Stimulated activated CD8-positive, alpha-beta memory T cell treated with anti-CD3 and anti-CD28 coated beads, Interleukin-15, amount 100 ng/mL, for 4 hours (primary cell): ENCODE measurements at places on chromosomes 5 and 9.

GRCh38 chr9:1604942-1605560 is 410.1 kb upstream of the SMARCA2 start:
- no peak for DNase-seq

- no peak for DNase-seq
These were observed 52.8 kb upstream of the RORB start for GRCh38 chr9:74444369-74444768.

GRCh38 chr5:127216143-127216542 is 74.5 kb upstream of the MEGF10 start:
- no peak for DNase-seq

DNA sequence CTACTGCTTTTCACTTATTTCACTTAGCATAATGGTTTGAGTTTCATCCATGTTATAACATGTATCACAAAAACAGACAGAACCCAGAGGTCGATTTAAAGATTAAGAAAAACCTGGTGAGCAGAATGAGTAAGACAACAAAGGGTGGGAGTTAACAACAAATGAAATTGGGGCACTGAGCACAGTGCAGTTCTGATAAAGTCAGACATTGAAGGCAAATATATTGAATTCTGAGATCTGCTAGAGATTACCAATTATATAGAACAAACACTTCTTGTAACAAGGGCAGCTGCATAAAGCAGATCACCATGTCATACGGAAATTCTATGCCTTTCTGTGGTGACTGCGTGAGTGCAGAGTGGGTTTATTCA is 517.3 kb upstream of the RORB start:
- DNase-seq: no peak

GRCh38 chr9:79266986-79267385 is 304.8 kb upstream of the TLE4 start:
- no peak for DNase-seq

GRCh38 chr5:44663991-44664710 is 144.6 kb upstream of the MRPS30 start:
- DNase-seq: no peak

DNA sequence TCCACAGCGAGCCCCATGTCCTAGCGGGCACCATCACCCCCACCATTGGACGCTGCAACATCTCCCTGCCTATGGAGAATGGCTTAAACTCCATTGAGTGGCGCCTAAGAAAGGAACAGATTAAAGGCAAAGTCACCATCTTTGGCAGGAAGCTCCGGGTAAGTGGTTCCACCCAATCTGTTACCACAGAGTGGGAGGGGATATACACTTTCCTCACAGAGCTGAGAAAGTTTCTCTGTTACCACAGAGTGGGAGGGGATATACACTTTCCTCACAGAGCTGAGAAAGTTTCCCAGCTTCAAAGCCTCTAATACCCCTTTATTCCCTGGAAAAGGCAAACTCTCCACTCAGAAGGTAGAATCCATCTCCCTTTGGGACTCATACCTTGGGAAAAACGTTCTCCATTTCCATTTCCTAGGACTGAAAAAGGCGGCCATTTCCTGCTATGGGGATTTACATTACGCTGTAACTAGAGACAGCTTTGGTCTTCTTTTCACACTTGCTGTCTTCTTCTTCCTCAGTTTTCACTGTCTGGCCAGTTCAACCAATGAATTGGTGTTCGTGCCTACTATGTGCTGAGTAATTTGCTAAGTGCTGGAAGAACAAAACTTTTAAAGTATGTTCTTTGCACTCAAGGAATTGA is 63.4 kb upstream of the WWC1 start:
- no peak for DNase-seq

GRCh38 chr5:36881304-36881703 is 4.7 kb downstream of the NIPBL start:
- DNase-seq: no peak
